ENCODE measurements at places on chromosomes 2 and 18.

DNA sequence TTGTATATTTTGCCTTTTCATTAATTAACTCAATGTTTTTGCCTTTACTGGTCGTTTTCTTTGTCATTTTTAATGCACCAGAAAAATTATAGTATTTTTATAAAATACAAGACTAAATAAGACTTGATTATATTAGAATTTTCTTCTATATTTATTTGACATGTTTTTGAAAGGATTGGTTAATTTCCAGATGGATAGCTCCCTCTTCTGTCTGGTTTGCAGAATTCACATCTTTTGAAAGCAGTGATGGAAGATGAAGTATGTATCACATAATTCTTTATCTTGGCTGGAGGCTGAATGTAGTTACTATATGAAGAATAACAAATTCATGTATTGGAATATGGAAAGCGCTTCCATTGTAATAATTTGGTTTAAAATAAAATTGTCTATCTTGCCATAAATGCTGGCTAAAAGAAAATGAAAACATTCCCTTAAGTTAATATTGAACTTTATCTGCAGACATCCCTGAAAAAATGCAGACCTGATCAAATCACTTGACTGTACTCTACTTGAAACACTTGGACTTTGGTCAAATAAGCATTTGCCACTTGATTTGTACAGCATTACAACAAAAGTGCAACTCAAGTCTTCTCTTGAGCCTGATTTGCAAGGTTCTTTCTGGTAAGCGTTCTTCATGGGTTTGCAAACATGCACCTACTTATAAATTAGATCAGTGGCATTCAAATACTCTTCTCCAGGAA lies 86.3 kb upstream of the EFEMP1 start:
- DNase-seq: peak; percentile 55

GRCh38 chr2:127589358-127589757 lies 53.9 kb downstream of the MYO7B start:
- no peak for DNase-seq

DNA sequence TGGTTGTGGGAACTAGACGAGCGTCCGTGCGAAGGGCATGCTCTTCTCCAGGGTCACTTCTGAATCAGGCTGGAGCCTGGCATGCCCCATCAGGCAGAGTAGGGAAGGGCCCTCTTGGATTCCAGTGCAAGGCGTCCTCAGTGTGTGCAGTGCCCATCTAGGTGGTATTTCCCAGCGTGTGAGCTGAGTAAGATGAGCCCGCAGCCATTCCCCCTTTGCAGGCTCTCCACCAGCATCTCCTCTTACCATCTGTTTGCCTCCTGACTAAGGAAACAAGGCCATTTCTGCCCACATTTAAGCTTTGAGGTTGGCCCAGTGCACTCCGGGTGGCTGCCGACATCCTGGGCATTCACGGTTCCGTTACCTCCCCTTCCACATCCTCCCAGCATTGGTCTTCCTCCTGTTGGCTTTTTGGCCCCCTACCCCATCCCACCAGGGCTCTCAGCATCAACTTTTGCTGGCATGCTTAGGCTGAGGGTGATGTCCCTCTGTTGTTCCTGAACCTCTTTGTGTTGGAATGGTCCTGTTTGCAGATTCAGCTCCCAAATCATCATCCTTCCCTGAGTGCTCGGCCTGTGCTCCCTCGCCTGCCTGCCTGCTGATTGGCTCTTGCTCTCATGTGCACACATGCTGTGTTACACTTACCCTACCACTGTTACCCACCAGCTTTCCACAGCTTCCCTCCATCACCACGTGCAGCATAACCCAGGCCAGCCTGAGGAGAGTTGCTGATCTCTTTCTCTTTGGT lies 11.8 kb downstream of the CEP68 start:
- no peak for DNase-seq

DNA sequence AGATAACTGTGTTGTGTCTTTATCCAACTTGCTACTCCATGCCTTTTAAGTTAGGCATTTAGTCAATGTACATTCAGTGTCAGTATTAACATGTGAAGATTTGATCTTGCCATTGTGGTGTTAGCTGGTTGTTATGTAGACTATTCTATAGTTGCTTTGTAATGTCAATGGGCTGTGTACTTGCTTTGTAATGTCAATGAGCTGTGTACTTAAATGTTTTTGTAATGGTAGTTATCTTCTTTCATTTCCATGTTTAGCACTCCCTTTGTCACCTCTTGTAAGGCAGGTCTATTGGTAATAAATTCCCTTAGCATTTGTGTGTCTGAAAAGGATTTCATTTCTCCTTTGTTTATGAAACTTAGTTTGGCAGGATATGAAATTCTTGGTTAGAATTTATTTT lies 53.4 kb downstream of the MC4R start:
- DNase-seq: no peak

GRCh38 chr18:8174771-8175170 lies 434.5 kb upstream of the RAB12 start:
- DNase-seq: no peak

DNA sequence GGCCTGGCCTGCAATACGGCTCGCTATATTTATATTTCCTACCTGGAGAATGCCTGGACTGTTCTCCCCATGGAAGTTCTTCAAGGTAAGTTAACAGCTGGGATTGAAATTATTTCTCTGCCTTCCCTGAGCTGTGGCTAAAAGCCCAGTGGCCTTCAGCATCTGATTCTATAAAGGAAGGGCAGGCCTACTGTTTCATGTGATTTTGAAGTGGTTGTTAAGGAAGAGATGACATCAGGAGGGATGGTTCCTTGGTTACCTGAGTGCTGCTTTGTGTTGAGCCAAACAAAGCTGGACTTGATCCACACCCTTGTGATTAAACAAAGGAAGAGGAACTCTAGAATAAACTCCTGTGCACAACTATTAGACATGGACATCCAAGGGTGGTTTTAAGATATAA lies 61.6 kb downstream of the MFSD6 start:
- DNase-seq: peak; percentile 76

DNA sequence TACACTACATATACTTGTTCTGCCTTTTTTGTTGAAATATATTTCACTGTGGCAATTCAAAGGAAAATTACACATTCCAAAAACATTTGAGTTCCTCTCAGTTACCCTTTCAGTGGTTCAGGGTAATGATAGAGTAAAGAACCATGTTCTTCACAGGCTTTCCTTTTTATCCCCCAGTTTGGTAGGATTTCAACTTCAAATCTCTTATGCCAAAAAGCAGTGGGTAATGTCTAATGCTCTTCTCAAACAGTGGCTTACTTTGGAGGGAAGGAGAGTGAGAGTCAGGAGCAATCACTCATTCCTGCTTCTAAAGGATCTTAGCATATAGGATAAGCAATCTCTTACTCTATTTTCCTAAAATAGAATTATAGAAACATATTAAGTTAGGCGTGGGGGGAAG lies 290.6 kb downstream of the ZEB2 start:
- DNase-seq: no peak

DNA sequence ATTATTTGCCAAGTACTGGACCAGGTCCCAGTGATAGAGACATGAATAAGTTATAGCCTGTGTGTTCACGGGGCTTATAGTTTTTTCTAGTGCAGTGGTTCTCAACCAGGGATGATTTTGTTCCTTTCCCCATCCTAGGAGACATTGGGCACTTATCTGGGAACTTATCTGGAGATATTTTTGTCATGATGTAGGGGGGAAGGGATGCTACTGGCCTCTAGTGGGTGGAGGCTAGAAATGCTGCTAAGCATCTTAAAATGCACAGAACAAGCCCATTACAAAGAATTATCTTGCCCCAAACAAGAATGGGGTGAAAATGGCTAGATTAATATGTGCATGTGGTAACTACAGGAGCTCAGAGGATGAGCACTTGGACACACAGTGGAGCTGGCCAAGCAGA lies 75.2 kb downstream of the KLHL29 start:
- DNase-seq: no peak

DNA sequence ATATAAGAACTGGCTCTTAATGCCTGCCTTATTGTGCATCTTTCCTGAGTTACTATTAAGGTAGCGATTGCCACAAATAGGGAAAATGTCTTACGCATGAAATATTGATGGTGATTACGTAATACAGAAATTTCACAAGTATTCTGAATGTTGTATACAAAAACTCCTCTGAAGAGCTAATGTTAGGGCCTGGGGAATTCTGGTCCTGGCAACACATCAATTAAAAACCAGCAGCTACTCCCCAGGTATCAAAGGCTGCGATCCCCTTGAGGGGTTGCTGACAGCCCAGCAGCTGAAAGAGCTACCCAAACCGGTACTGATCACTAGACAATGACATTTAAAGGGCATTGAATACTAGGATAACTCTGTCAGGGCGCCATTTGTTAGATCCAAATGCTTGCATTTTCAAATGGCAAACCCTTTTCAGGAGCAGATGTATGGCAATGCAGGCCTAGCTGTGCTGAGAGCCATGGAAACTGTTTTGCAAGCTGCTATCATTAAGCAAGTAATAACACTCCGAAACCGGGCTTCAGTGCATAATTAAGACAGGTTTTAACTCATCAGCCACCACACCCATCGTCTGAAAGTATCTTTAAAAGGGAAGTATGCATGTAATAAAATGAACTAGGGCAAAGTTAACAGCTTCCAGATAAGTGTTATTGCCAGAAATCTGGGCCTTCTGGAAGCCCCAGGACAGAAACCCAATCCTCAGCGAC lies 78.4 kb downstream of the CLHC1 start:
- peak; percentile 78 for DNase-seq

DNA sequence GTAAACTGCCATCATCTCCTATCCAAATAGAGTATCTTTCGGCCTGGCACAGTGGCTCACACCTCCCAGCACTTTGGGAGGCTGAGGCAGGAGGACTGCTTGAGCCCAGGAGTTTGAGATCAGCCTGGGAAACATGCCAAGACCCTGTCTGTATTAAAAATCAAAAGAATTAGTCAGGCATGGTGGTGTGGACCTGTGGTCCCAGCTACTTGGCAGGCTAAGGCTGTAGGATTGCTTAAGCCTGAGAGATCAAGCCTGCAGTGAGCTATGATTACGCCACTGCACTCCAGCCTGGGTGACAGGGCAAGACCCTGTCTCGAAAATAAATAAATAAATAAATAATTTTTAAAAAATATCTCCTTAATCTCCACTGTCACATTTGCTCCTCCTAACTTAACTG lies 14.7 kb upstream of the ARPC2 start:
- no peak for DNase-seq

DNA sequence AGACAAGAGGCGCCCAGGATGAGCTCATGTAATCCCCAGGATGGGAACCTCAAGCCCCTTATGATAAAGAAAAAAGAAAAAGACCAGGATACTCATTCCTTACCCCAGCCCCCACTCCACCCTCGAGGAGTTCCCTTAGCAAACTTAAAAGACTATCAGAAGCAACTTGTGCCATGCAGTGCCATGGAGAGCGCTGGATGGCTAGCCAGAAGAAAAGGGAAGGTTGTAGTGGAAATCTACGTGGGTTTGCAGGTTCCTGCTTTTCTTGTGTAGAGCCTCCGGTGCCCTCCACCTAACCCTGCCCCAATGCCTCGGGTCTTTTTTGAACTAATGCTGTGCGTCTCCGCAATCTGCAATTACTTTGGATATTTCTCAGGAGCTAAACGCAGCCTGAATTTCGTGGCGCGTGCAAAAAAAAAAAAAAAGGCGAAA lies 16.2 kb upstream of the BCL11A start:
- peak; percentile 48 for DNase-seq

DNA sequence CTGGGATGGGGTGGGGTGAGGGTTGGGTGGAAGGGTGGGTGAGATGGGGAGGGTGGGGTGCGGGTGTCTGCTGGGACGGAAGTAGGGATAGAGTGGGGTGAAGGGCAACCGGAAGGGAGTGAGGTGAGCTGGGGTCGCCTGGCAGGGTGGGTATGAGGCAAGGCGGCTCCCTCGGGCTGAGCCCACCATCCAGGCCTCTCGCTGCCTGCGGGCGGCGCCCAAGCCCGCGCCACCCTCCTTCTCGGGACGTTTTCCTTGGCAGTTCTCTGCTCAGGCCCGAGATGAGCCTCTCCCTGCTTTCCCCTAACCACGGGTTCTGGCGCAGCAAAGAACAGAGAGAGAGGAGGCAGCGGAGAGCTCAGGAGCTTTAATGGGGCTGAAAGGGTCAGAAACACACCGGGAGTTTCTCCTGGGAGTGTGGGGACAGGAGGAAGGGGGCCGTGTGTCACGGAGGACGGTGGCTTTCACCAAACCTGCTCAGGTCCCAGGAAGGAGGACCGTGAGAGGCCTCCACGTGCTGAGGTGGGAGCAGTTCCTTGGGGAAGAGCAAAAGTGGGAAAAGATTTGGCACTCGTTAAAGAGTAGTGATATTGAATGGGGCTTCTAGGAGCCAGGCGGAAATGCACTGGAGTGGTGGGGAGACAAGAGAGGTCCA lies 4.1 kb downstream of the FEV start:
- no peak for DNase-seq

GRCh38 chr2:68889500-68889899 lies 18.3 kb upstream of the BMP10 start:
- no peak for DNase-seq

DNA sequence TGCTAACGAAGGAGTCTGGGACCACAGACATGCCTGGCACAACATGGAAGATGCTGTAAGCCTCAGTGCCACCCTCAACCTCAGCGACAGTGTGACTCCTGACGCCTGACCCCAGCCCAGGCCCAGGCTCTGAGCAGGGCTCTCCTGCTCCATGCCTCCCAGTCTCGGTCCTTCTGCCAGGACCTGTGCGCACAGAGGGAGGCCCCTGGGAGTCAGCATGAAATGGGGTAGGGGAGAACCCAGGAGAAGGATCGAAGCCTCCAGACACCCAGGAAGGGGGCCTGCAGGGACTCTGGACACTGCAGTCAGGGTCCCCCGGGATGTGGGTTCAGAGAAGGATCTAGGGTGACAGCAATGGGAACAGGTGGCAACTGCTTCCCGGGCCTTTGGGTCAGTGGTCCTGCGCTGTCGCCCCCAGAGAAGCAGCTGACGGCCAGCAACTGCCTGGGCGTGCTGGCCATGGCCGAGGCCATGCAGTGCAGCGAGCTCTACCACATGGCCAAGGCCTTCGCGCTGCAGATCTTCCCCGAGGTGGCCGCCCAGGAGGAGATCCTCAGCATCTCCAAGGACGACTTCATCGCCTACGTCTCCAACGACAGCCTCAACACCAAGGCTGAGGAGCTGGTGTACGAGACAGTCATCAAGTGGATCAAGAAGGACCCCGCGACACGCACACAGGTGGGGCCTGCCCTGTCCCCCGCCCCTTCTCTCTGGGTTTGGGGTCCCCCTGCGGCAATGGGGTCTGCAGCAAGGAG lies 233.9 kb downstream of the ATAD2B start:
- DNase-seq: no peak

DNA sequence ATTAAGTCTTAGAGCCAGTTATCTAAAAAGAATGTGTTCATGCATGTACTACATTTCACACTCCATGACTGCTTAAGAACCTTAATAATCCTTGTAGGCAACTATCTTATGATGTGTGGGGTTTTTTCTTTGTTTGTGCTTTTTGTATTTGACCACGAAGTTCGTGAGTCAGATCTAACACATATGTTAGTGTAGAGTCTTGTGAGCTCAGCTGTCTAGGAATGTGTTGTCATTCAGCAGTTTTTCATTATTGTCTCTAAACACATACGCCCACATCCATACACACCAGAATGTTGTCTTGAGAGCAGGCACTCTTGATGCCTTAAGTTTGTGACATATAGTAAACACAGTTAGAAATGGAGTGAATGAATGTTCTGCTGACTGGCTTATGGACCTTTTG lies 38.4 kb downstream of the CAB39 start:
- DNase-seq: no peak

GRCh38 chr2:195985741-195986140 lies 82.9 kb downstream of the DNAH7 start:
- DNase-seq: no peak

All from small intestine (tissue), 16 donors.